ENCODE measurements at places on chromosomes 16 and 17. TPM values are rescaled to one million over a fixed set of nuclear protein-coding genes. Genes with fewer than 3 reads are reported as not detected.

CDR2L gene
- total RNA-seq: 3.9 TPM

OGFOD3 gene
- total RNA-seq: 30.0 TPM

HOXB5 gene
- not detected for total RNA-seq

HSD11B2 gene
- total RNA-seq: 0.32 TPM
